ENCODE measurements at places on chromosomes 1 and 21. TPM values are rescaled to one million over a fixed set of nuclear protein-coding genes. Genes with fewer than 3 reads are reported as not detected.

DNA sequence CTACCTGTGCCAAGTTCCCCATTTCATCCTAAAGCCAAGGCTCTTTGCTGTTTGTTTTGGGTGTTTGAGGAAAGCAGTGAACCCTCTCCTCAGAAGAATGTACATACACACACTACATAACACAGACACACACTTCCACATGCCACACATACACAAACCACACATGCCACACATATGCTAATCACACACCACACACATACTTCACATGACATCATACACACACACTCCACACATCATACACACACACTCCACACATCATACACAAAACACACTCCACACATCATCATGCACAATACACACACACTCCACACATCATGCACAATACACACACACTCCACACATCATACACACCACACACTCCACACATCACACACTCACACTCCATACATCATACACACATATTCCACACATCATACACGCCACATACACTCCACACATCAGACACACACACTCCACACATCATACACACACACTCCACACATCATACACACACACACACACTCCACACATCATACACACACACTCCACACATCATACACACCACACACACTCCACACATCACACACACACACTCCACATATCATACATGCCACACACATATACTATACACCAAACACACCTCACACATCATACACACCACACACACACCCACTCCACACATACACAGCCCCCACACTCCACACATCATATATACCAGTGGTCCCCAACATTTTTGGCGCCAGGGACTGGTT lies 22.7 kb upstream of the ZNF436 start:
- DNase-seq: no peak
- H3K27ac ChIP-seq: no peak overlapping the region
- peaks cover 13% of the 10 kb centered on the region for H3K4me1 ChIP-seq
- H3K36me3 ChIP-seq: peaks cover 2% of the 10 kb centered on the region
- no peaks in the 10 kb centered on the region for H3K27me3 ChIP-seq

- H3K36me3 ChIP-seq: peaks cover 22% of the 10 kb centered on the region
- H3K4me3 ChIP-seq: no peak overlapping the region
These were observed 67.0 kb downstream of the ST3GAL3 start for GRCh38 chr1:43774359-43774758.

GRCh38 chr1:93980320-93981273 lies 71.4 kb upstream of the GCLM start:
- peak overlapping the region; percentile 77 for H3K27ac ChIP-seq
- no peak overlapping the region for H3K4me3 ChIP-seq
- no peaks in the 10 kb centered on the region for H3K27me3 ChIP-seq
- H3K36me3 ChIP-seq: no peaks in the 10 kb centered on the region
- H3K4me1 ChIP-seq: peaks cover 27% of the 10 kb centered on the region
- peak; percentile 35 for DNase-seq

- H3K27me3 ChIP-seq: peaks cover 1% of the 10 kb centered on the region
- peaks cover 5% of the 10 kb centered on the region for H3K4me1 ChIP-seq
- no peak for DNase-seq
- H3K36me3 ChIP-seq: no peaks in the 10 kb centered on the region
These were observed 10.2 kb downstream of the ATP1A2 start for GRCh38 chr1:160125746-160126145.

GRCh38 chr1:169776440-169776839 lies 18.3 kb downstream of the METTL18 start:
- H3K27ac ChIP-seq: peak overlapping the region; percentile 63
- no peaks in the 10 kb centered on the region for H3K36me3 ChIP-seq
- DNase-seq: no peak
- no peaks in the 10 kb centered on the region for H3K27me3 ChIP-seq
- H3K4me1 ChIP-seq: peaks cover 50% of the 10 kb centered on the region

DNA sequence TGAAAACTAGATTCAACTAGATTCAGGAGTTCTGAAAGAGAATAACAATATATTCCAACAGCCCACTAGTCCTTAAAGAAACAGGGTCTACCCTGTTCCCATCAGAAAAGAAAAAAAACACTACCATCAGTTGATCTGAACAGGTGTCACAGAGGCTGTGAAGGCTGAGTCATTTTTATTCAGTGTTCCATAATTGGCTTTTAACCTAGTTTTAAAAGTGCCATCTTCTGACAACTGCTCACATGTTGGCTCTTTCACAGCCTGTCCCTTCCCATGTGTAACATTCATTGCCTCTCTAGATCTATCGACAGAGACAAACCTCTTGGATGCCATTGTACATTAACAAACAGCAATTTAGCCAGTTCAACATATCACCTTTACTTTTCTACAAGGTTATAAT lies 243.7 kb downstream of the TBX15 start:
- DNase-seq: no peak
- no peak overlapping the region for H3K27ac ChIP-seq
- H3K36me3 ChIP-seq: no peaks in the 10 kb centered on the region
- no peak overlapping the region for H3K4me3 ChIP-seq
- peaks cover 22% of the 10 kb centered on the region for H3K27me3 ChIP-seq
- no peaks in the 10 kb centered on the region for H3K4me1 ChIP-seq

GRCh38 chr1:26697431-26697977 lies 1.7 kb downstream of the ARID1A start:
- H3K27me3 ChIP-seq: no peaks in the 10 kb centered on the region
- H3K36me3 ChIP-seq: no peaks in the 10 kb centered on the region
- H3K4me3 ChIP-seq: no peak overlapping the region
- no peak overlapping the region for H3K27ac ChIP-seq
- H3K4me1 ChIP-seq: peaks cover 26% of the 10 kb centered on the region
- no peak for DNase-seq

- no peaks in the 10 kb centered on the region for H3K27me3 ChIP-seq
- DNase-seq: no peak
- peaks cover 7% of the 10 kb centered on the region for H3K4me1 ChIP-seq
These were observed 59.9 kb downstream of the SLC22A15 start for GRCh38 chr1:116036255-116036654.

DNA sequence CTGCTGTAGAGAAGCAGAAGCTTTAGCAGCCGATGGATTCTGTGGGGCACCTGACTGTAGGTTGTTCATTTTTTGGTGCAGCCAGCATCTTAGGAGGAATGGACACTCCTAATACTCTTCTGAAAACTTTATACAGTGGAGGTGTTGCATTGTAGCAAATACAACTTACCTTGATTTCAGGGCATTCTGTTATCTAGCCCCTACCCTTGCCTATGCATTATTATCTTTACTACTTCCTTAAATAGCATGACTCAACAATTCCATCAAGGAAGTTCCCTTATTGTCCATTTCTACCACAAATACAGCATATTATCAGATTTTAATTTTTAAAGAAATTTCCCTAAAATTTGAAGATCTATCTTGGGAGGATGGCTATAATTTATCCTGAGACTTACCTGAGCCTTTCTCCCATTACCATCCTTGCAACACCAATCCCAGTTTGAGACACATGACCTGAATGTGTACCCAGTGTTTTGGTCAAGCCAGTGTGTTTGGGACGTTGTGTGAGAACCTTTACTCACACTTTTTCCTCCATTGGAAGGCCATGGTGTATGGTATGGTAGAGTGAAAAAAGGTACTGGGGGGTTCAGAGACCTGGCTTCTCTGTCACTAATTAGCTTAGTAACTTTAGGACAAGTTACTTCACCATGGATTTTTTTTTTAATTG lies 9.2 kb downstream of the POU2F1 start:
- no peak for DNase-seq
- H3K36me3 ChIP-seq: no peaks in the 10 kb centered on the region
- no peaks in the 10 kb centered on the region for H3K27me3 ChIP-seq
- H3K4me3 ChIP-seq: no peak overlapping the region
- H3K27ac ChIP-seq: no peak overlapping the region

DNA sequence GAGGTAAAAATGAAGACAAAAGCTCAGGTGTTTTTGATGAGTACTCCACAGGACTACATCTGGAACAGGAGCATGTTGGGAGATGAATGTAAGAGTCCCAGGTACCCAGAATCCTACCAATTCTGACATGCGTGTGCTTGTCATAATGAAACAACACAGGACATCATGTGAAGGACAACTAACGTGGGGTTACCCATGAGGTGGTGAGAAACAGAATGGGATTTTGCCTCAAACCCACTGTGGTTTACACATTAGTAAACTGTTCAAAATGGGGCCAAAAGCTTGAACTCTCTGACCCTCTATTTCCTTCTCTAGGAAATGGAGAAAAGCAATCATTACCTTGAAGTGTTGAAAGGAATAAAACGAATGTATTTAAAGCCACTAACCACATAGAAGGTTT lies 266.2 kb downstream of the RGS7 start:
- no peaks in the 10 kb centered on the region for H3K27me3 ChIP-seq
- no peak overlapping the region for H3K4me3 ChIP-seq
- H3K4me1 ChIP-seq: peaks cover 26% of the 10 kb centered on the region
- DNase-seq: no peak

MANEAL gene
- total RNA-seq: 1.4 TPM

DNA sequence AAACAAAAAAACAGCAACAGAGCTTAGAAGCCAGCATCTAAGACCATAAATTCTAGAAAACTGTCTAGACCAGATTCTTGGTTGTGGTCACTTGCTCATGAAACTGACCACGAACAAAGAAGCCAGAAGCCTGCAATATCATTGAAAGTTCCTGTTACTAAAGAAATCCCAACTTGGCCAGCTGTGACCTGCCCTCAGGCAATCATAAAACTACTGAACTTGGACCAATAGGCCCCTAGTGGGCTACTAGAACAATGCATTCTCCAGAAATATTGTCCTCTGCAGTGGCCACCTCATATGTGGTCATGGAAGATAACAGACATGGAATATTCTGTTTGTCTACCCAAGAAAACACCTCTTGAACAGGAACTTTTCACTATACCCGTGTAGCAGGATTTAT lies 87.7 kb downstream of the SPATA17 start:
- no peaks in the 10 kb centered on the region for H3K27me3 ChIP-seq
- peaks cover 28% of the 10 kb centered on the region for H3K4me1 ChIP-seq
- H3K27ac ChIP-seq: no peak overlapping the region
- H3K36me3 ChIP-seq: peaks cover 11% of the 10 kb centered on the region

DNA sequence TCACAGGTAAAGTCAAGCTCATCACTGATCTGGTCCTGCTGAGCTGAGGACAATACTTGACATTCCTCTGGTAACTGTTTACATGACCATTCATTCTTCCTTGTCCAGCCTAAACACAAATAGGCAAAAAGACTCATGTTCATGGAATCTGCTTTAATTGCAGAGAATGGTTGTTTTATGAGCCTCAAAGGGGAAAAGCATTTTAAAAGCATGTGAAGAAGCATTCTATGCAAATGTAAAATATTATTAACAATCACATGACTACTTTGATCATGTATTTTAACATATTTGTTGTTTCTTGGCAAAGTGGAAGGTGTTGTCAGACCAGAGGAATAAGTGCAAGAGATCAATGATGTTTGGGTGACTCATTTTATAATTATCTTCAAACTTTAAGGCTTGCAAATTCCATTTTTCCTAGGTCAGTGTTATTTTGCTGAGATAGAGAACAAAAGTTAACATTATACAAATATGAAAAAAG lies 133.7 kb downstream of the RUNX1 start:
- H3K4me3 ChIP-seq: no peak overlapping the region
- peak overlapping the region; percentile 26 for H3K27ac ChIP-seq
- peaks cover 3% of the 10 kb centered on the region for H3K27me3 ChIP-seq

ZNF669 gene
- 17.7 TPM for total RNA-seq

GRCh38 chr1:221188458-221188857 lies 309.2 kb downstream of the HLX start:
- peaks cover 11% of the 10 kb centered on the region for H3K27me3 ChIP-seq
- no peak for DNase-seq
- H3K36me3 ChIP-seq: peaks cover 3% of the 10 kb centered on the region
- H3K4me3 ChIP-seq: no peak overlapping the region

KRTAP11-1 gene
- not detected for total RNA-seq

SH3BGR gene
- 4.5 TPM for total RNA-seq

OR2L13 gene
- not detected for total RNA-seq

DNA sequence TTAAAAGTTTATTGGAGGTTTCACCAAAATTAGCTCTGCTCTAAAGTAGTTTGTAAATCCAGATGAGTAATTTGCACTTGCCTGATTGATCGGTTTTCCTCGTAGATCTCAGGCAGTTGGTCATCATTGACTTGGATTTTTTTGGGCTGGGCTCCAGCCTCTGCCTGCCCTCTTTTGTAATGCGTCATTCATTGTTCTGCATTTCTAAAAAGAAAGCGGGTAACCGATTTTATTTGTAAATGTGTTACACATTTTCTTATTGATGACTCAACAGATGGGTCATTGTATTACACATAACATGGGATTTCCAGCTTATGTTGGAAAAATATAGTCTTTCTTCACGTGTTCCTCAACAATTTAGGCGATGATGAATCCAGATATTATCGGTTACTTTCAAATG lies 5.5 kb downstream of the ETS2 start:
- H3K27me3 ChIP-seq: no peaks in the 10 kb centered on the region
- no peak for DNase-seq
- no peak overlapping the region for H3K27ac ChIP-seq
- H3K36me3 ChIP-seq: peaks cover 38% of the 10 kb centered on the region
- H3K4me1 ChIP-seq: peaks cover 37% of the 10 kb centered on the region
